CD8-positive, alpha-beta memory T cell (primary cell): ENCODE measurements at places on chromosomes 12 and 14. TPM values are rescaled to one million over a fixed set of nuclear protein-coding genes. Genes with fewer than 3 reads are reported as not detected.

Gene PTCSC3
- total RNA-seq, result not detected

DNA sequence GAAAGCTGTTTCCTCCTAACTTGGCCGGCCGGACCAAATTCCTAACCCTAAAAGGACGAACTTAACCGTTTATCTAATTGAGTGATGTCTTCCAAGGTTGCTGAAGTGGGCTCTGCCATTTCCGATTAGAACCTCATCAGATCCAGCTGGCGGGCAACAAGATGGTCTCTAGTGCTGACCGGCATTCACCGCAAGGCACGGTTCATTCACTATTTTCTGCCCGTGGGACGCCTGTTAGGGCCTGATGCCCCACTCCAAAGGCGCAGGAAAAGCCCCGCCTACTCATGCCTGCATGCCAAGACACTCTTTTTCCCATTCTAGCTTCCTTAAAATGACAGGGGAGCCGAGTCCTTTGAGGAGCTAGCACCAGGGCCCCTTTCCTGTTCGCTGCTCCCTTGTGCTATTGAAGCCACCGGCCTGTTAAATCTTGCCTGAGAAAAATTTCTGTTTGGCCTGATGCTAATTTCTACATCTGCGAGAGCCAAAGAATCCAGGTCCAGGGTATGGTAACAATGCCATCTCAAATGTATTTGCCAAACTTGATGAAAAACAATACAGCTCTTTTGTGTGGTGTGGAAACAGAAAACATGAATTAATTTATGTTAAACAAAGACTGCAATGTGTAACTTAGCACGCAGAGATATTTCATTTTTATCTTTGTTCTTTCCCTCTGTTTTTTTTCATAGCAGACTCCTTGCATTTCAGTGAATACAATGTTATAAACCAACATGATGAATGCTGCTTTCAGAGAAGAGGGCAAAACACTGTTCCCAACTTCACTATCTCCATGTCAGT lies 1071.2 kb upstream of the USP15 start:
- no peaks in the 10 kb centered on the region for H3K36me3 ChIP-seq
- H3K27me3 ChIP-seq, result no peaks in the 10 kb centered on the region
- no peak for DNase-seq
- H3K27ac ChIP-seq, result no peak overlapping the region
- H3K4me3 ChIP-seq, result no peak overlapping the region
- H3K4me1 ChIP-seq, result no peaks in the 10 kb centered on the region

Gene ST8SIA1
- total RNA-seq, result 10.2 TPM

Gene KRT7
- 5.6 TPM for total RNA-seq

GRCh38 chr14:75361751-75362433 lies 65.9 kb upstream of the JDP2 start:
- H3K4me1 ChIP-seq, result no peaks in the 10 kb centered on the region
- H3K27me3 ChIP-seq, result no peaks in the 10 kb centered on the region
- no peak overlapping the region for H3K4me3 ChIP-seq
- H3K36me3 ChIP-seq, result no peaks in the 10 kb centered on the region
- no peak overlapping the region for H3K27ac ChIP-seq

GRCh38 chr14:68665131-68665530 lies 127.7 kb downstream of the ZFP36L1 start:
- no peak for DNase-seq
- no peak overlapping the region for H3K27ac ChIP-seq
- peaks cover 17% of the 10 kb centered on the region for H3K4me1 ChIP-seq
- H3K36me3 ChIP-seq, result no peaks in the 10 kb centered on the region

GRCh38 chr12:39503439-39503838 lies 60.5 kb upstream of the KIF21A start:
- no peak for DNase-seq
- no peaks in the 10 kb centered on the region for H3K27me3 ChIP-seq
- no peaks in the 10 kb centered on the region for H3K36me3 ChIP-seq
- H3K4me1 ChIP-seq, result no peaks in the 10 kb centered on the region
- H3K27ac ChIP-seq, result no peak overlapping the region
- H3K4me3 ChIP-seq, result no peak overlapping the region

DNA sequence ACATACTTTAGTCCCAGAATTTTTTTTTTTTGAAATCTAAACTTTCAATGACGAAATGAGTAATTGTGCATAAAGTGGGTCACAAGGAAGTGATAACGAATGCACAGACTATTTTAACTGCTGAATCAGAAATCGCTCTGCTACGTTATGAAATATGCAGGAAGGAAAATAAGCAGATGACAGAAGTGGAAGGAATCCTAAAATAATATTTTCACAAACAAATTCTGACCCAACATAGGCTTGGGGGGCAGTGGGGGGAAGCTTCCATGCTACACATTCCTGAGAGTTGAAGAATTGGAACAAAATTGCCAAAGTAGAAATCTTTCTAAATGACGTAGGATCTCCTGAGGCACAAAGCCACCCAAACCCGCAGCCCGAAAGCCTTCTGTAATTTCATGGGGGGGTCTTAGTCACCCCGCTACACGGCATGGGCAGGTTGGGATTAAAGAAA lies 89.6 kb downstream of the ARF6 start:
- peak; percentile 29 for DNase-seq
- H3K4me1 ChIP-seq, result peaks cover 39% of the 10 kb centered on the region
- no peaks in the 10 kb centered on the region for H3K27me3 ChIP-seq
- no peak overlapping the region for H3K27ac ChIP-seq
- no peak overlapping the region for H3K4me3 ChIP-seq

Gene CLEC7A
- 0.62 TPM for total RNA-seq

GRCh38 chr14:41824441-41824840 lies 217.8 kb downstream of the LRFN5 start:
- no peaks in the 10 kb centered on the region for H3K36me3 ChIP-seq
- no peak overlapping the region for H3K4me3 ChIP-seq
- H3K27me3 ChIP-seq, result no peaks in the 10 kb centered on the region
- H3K4me1 ChIP-seq, result no peaks in the 10 kb centered on the region

GRCh38 chr14:29717901-29718300 lies 209.7 kb downstream of the PRKD1 start:
- DNase-seq, result no peak
- no peaks in the 10 kb centered on the region for H3K36me3 ChIP-seq
- no peaks in the 10 kb centered on the region for H3K4me1 ChIP-seq
- no peak overlapping the region for H3K27ac ChIP-seq
- no peaks in the 10 kb centered on the region for H3K27me3 ChIP-seq

Gene KRT86
- 0.31 TPM for total RNA-seq

Gene CLEC4C
- not detected for total RNA-seq
